ENCODE measurements at places on chromosomes 1 and 21.

GRCh38 chr1:201329801-201330200 lies 46.5 kb downstream of the PKP1 start:
- DNase-seq: no peak

DNA sequence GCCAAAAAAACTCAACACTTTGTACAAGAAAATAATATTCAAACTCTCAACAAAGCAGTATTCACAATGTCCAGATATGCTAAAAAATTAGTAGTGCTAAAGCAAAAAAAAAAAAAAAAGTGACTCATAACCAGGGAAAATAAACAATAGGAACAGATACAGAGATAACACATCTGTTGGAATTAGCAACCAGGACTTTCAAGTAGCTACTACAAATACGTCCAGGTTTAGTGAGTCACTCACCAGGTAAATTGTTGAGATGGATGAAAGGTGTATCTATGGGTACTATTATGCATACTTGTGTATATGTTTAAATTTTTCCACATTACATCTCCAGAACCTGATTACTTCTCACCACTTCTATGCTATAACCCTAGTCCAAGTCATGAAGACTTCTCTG lies 144.8 kb upstream of the SLC35F3 start:
- no peak for DNase-seq

GRCh38 chr1:24714859-24715520 lies 30.3 kb upstream of the CLIC4 start:
- DNase-seq: no peak

DNA sequence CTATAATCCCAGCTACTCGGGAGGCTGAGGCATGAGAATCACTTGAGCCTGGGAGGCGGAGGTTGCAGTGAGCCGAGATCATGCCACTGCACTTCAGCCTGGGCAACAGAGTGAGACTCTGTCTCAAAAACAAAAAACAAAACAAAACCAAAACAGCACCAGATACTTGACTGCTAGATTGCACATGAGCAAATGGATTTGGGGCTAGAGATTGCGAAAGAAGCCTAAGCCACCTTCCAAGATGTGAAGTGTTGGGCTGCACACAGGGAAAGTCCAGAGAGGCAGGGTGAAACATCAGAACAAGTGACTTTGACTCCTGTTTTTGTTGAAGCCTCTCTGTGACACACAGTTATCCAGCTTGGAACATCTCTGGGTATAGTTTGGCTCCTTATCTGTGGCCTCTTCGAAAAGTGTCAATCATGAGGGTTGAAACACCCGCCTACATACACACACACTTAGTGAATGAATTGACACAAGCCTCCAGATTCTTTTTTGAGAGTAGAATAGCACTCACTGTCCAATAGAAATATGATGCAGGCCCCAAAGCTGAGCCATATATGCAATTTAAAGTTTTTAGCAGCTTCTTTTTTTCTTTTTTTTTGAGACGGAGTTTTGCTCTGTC lies 34.2 kb upstream of the GPR137B start:
- no peak for DNase-seq

DNA sequence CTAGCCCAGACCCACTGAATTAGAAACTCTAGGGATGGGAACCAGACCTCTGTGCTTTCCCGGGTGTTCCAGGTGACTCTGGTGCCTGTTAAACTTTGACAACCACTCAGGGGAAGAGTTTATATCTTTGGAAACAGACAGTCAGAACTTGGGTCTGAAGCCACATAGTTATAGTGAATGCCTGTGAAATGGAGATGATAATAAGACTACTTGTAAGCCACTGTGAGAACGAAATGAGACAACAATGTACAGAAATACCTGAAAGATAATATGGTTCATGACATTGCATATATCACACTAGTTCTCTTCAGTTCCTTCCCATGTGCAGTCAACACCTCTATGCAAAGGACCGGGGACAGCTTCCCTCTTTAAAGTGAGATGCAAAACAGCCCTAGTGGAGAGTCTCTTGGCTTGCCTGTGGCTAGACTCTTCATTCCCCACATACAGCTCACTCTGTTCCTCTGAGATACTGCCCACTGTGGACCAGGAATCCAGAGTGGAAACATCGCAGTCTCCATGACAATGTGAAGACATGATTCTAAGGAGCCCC lies 287.5 kb downstream of the ASTN1 start:
- DNase-seq: no peak

All from hepatic stellate cell (primary cell).